Right atrium auricular region (tissue), 2 donors: ENCODE measurements at places on chromosomes 13 and 19. TPM values are rescaled to one million over a fixed set of nuclear protein-coding genes. Genes with fewer than 3 reads are reported as not detected.

GRCh38 chr19:55209693-55210472, 582 bp upstream of the PTPRH start:
- no peak for DNase-seq
- H3K4me3 ChIP-seq, result no peak overlapping the region
- H3K27ac ChIP-seq, result peak overlapping the region; percentile 35
- H3K4me1 ChIP-seq, result no peaks in the 10 kb centered on the region
- no peaks in the 10 kb centered on the region for H3K27me3 ChIP-seq

DNA sequence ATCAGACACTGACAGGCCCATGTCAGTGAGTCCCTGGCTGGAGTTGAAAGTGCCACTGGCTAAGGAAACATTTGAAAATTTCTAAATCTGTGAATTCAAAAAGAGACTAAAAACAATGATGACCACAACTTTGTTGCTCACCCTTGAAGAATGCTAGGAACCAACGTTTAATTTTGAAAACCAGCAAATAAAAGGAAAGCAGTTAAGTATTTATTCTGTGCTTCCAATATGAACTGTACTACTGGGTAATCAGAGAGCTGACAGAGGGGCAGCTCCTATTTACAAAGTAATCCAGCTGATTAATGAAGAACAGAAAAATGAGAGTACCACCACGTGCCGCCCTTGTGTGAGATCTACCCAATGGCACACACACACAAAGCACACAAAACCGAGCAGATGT, 44.7 kb upstream of the LATS2 start:
- no peaks in the 10 kb centered on the region for H3K27me3 ChIP-seq
- no peaks in the 10 kb centered on the region for H3K4me1 ChIP-seq
- H3K27ac ChIP-seq, result no peak overlapping the region

- H3K4me1 ChIP-seq, result no peaks in the 10 kb centered on the region
- no peaks in the 10 kb centered on the region for H3K27me3 ChIP-seq
- no peak overlapping the region for H3K4me3 ChIP-seq
- H3K27ac ChIP-seq, result no peak overlapping the region
- DNase-seq, result no peak
Measured at GRCh38 chr19:38047641-38048040, 140.6 kb downstream of the SIPA1L3 start.

DNA sequence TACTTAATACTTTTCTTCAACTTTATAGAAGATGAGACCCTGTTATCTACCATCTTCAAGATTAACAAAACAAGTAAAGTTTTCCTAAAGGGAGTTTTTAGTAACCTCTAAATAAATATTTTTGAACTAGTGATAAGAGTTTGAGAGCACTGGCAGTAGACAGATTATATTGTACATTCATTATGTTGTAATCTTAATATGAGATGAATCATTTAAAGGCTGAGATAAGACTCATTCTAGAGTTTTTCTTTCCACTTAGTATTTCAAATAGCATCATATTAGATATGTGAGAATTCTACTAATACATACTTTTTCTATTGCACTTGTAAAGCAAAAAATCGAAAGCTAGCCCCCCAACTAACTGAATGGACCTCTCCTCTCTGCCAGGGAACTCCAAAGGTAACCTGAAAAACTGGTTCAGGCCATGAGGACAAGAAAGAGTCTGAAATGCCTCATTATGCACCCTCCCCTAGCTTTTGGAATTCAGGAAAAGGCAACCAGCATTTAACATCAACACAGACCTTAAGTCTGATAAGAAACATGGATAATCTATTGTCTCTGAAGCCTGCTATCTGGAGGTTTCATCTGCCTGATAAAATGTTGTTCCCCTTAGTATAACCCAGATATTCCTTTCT, 875.4 kb upstream of the SLC10A2 start:
- no peaks in the 10 kb centered on the region for H3K4me1 ChIP-seq
- H3K36me3 ChIP-seq, result no peaks in the 10 kb centered on the region
- H3K27me3 ChIP-seq, result no peaks in the 10 kb centered on the region
- no peak overlapping the region for H3K4me3 ChIP-seq

GRCh38 chr19:18657590-18658365, 20.9 kb downstream of the KLHL26 start:
- H3K4me1 ChIP-seq, result no peaks in the 10 kb centered on the region
- no peak overlapping the region for H3K4me3 ChIP-seq
- peak overlapping the region; percentile 83 for H3K27ac ChIP-seq
- H3K36me3 ChIP-seq, result no peaks in the 10 kb centered on the region
- peak; percentile 87 for DNase-seq

Gene PRX
- 5.1 TPM for total RNA-seq

- no peaks in the 10 kb centered on the region for H3K4me1 ChIP-seq
- DNase-seq, result no peak
- no peaks in the 10 kb centered on the region for H3K36me3 ChIP-seq
- H3K27me3 ChIP-seq, result no peaks in the 10 kb centered on the region
- H3K27ac ChIP-seq, result no peak overlapping the region
- H3K4me3 ChIP-seq, result no peak overlapping the region
Measured at GRCh38 chr13:38528986-38529385, 157.9 kb upstream of the FREM2 start.

DNA sequence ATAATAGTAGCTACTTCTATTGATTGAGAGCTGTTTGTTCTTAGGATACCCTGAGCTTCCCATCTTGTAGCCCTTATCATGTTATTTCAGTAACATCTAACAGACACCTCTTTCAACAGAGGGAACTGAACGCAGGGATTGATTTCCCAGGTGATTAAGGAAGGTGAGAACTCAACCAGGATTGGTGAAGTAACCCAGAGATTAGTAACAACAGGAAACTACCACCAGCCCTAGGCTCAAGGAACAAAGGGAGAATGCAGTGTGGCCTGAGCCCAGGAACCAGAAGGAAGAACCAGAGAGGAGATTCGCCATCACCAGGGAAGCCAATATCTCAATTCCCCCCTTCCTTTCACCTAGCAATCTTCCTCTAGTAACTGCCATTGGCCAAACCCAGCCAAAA, 8.5 kb downstream of the DHRS12 start:
- no peak overlapping the region for H3K4me3 ChIP-seq
- no peak for DNase-seq
- no peaks in the 10 kb centered on the region for H3K4me1 ChIP-seq
- H3K27me3 ChIP-seq, result no peaks in the 10 kb centered on the region
- no peak overlapping the region for H3K27ac ChIP-seq

DNA sequence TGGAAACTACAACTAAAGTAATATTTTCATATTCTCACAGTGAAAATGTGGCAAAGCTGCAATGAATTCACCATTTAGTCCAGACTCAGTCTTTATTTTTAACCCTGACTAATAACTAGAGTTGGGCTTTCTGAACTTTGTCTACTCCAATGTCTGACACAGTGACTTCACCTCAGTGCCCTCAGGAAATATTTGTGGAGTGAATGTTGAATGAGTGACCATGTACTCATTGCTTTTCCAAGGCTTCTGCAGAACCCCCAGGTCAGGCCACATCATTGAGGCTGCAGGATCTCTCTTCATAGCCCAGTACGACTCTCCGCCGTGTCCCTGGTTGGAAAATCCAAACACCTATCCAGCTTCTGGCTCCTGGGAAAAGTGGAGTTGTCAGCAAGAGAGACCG, 1.8 kb downstream of the ZNF175 start:
- no peak overlapping the region for H3K4me3 ChIP-seq
- H3K4me1 ChIP-seq, result no peaks in the 10 kb centered on the region
- H3K27me3 ChIP-seq, result no peaks in the 10 kb centered on the region
- peaks cover 21% of the 10 kb centered on the region for H3K36me3 ChIP-seq
- H3K27ac ChIP-seq, result no peak overlapping the region
- no peak for DNase-seq

- H3K27ac ChIP-seq, result no peak overlapping the region
- no peaks in the 10 kb centered on the region for H3K27me3 ChIP-seq
- DNase-seq, result no peak
- H3K36me3 ChIP-seq, result no peaks in the 10 kb centered on the region
Measured at GRCh38 chr13:69028936-69029335, 1078.7 kb upstream of the ATXN8OS start.

DNA sequence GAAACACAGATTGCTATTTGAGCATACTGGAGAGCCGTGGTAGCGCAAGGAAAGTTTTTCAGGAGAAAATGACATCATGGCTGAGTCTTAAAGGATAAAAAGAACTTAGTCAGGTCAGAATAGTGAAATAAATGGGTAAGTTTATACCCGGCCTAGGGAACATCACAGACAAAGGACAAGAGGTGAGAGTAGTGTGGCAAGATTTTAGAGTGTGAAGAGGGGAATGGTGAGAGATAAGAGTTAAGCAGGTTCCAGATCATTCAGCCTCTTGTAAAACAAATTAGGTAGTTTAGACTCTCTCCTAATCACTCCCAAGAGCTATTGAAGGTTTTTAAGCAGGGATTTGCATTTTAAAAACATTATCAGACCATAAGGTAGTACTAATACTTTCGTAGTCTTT, 116.0 kb upstream of the MAB21L1 start:
- H3K36me3 ChIP-seq, result no peaks in the 10 kb centered on the region
- no peak for DNase-seq
- H3K4me3 ChIP-seq, result no peak overlapping the region
- no peaks in the 10 kb centered on the region for H3K27me3 ChIP-seq
- no peak overlapping the region for H3K27ac ChIP-seq
- no peaks in the 10 kb centered on the region for H3K4me1 ChIP-seq

GRCh38 chr13:30620941-30621340, 3.2 kb downstream of the USPL1 start:
- peaks cover 20% of the 10 kb centered on the region for H3K4me1 ChIP-seq
- no peak for DNase-seq
- no peak overlapping the region for H3K27ac ChIP-seq
- H3K36me3 ChIP-seq, result no peaks in the 10 kb centered on the region

Gene KRTDAP
- not detected for total RNA-seq
